ENCODE measurements at places on chromosomes 2 and 18. TPM values are rescaled to one million over a fixed set of nuclear protein-coding genes. Genes with fewer than 3 reads are reported as not detected.

The SPATS2L gene
- total RNA-seq = 148 TPM

The REG1B gene
- not detected for total RNA-seq

The TFPI gene
- total RNA-seq = 59.6 TPM

The DNAH7 gene
- 0.59 TPM for total RNA-seq

The ADCYAP1 gene
- total RNA-seq = not detected

The EFEMP1 gene
- total RNA-seq = 40.4 TPM

The RAB12 gene
- 18.5 TPM for total RNA-seq

The HDAC4 gene
- total RNA-seq = 8.9 TPM

The PMAIP1 gene
- 12.9 TPM for total RNA-seq

The EPB41L5 gene
- 5.6 TPM for total RNA-seq

The STAT4 gene
- 4.3 TPM for total RNA-seq

The CDKL4 gene
- total RNA-seq = not detected

The IGFBP5 gene
- 0.13 TPM for total RNA-seq

The SLC4A3 gene
- total RNA-seq = 3.7 TPM

The RAB11FIP5 gene
- 37.4 TPM for total RNA-seq

The INHBB gene
- 25.0 TPM for total RNA-seq

The UGT1A6 gene
- 1.6 TPM for total RNA-seq

The PECR gene
- total RNA-seq = 15.3 TPM

The GAL3ST2 gene
- 0.33 TPM for total RNA-seq

The SLC19A3 gene
- total RNA-seq = 2.9 TPM

The CCDC85A gene
- 0.12 TPM for total RNA-seq

The RBKS gene
- total RNA-seq = 8.1 TPM
